ENCODE measurements at places on chromosomes 2 and 18.

DNA sequence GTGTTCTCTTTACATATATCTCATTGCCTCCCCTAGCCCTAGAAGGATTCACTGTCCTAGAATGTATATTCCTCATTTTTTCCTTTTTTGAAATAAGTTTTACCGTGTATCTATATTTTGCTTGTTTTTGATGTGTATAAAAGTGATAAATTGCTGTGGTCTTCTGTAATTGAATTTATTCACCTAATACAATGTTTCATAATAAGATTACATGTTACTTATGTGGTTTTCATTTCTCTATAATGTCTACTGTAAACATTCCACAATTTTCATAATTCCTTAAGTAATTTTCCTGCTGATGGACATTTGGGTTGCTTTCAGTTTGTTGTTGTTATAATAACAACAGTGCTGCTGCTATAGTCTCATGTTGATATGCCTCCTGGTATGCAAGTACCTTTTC lies 118.2 kb downstream of the PHLPP1 start:
- no peak for DNase-seq

- peak; percentile 34 for DNase-seq
These were observed 6.3 kb downstream of the TNFAIP6 start for GRCh38 chr2:151363709-151364108.

GRCh38 chr2:217270485-217271121 lies 410.7 kb upstream of the TNP1 start:
- peak; percentile 22 for DNase-seq

DNA sequence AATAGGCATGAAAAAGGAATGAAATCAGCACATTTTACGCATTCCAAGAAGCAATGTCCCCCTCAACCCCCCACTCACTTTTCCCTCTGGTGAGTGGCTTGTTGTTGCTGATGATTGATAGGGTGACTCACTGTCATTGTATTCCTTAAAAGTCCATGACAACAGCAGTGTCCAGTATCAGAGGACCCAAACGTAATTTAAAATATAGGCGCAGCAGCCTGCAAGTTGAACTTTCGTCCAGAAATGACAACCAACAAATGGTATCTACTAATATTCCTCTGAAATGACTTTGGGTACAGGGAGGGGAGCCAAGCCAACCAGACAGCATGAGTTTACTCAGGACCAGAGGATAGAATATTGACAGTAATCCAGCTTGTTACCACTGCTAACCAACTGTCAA lies 182.9 kb upstream of the SIX3 start:
- DNase-seq: no peak

DNA sequence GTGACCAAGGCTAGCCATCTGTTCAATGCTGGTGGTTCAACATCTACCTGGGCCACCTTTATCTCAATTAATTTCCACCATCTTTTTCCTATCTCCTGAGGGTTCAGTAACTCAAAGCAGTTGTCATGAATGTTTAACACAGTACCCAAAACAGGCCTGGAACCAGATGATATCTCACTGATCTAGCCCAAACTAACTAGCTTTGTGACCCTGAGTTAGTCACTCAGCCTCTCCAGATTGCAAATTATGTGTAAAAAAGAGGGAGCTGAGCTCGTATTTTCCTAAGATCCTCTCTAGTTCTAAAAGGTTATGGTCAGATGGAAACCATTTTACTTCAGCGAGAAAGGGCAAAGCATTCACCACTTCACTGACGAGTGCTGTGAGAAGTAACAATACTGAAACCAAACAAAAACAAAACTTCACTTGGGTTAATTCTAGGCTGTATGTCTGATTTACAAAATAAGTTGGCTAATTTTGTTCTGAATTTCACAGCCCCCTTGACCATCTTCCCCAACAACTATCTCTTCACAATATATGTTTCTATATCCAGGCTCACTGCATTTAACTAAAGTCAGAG lies 14.8 kb downstream of the SPRED2 start:
- no peak for DNase-seq

- no peak for DNase-seq
These were observed 25.1 kb upstream of the INPP4A start for GRCh38 chr2:98419544-98419943.
